Left lung (tissue), 14 donors: ENCODE measurements at places on chromosomes 4 and X. TPM values are rescaled to one million over a fixed set of nuclear protein-coding genes. Genes with fewer than 3 reads are reported as not detected.

Gene TMPRSS11F
- total RNA-seq: not detected

DNA sequence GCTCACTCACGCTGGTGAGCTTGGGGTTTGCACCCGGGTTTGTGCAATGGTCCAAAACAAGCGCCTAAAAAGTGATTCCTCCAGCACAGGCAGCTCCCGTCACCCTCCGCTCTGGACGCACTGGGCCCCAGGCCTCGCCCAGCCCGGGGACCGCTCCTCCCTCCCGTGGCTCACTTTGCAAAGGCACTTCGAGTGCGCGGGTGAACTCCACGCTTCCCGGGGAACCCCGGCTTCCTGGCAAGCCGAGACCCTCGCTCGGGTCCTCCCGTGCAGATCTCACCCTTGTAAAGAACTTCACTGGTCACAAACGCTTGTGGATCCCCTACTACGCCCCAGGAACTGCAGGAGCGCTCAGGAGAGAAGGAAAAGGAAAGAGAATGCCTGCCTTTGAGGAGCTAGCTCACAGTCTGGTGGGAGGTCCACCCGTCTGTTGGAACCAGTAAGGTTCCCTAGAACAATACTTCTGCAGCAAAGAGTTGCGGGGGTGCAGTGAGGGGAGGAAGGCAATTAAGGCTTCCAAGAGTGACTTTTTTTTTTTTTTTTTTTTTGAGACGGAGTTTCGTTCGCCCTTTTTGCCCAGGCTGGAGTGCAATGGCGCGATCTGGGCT lies at the start of gene CTPS2:
Gene CTPS2 (minus strand): TSS at position 122 of the 608 bp plus-strand sequence. CDS start 9,767 bp downstream, outside the sequence.
- no peaks in the 10 kb centered on the region for H3K36me3 ChIP-seq
- peak within 1 kb of the TSS; percentile 54 for H3K4me3 ChIP-seq
- H3K27me3 ChIP-seq: no peaks in the 10 kb centered on the region
- peak within 1 kb of the TSS; percentile 81 for H3K27ac ChIP-seq

Gene PWWP3B
- 0.87 TPM for total RNA-seq

Gene RHOXF1
- not detected for total RNA-seq

Gene STPG2
- total RNA-seq: 0.64 TPM

Gene ANOS1
- total RNA-seq: 85.9 TPM

GRCh38 chrX:129534816-129535578 lies 5.1 kb upstream of the OCRL start:
- no peaks in the 10 kb centered on the region for H3K4me1 ChIP-seq
- H3K27ac ChIP-seq: no peak overlapping the region
- no peaks in the 10 kb centered on the region for H3K27me3 ChIP-seq
- H3K36me3 ChIP-seq: no peaks in the 10 kb centered on the region
- no peak for DNase-seq

GRCh38 chrX:13151828-13152517 lies 107.6 kb upstream of the FAM9C start:
- no peak for DNase-seq
- no peaks in the 10 kb centered on the region for H3K4me1 ChIP-seq
- peak overlapping the region; percentile 67 for H3K27ac ChIP-seq
- no peak overlapping the region for H3K4me3 ChIP-seq

- H3K27me3 ChIP-seq: no peaks in the 10 kb centered on the region
- peaks cover 4% of the 10 kb centered on the region for H3K4me1 ChIP-seq
- no peak overlapping the region for H3K4me3 ChIP-seq
- no peak for DNase-seq
These were observed 16.2 kb downstream of the UBE2K start for GRCh38 chr4:39714166-39714565.

DNA sequence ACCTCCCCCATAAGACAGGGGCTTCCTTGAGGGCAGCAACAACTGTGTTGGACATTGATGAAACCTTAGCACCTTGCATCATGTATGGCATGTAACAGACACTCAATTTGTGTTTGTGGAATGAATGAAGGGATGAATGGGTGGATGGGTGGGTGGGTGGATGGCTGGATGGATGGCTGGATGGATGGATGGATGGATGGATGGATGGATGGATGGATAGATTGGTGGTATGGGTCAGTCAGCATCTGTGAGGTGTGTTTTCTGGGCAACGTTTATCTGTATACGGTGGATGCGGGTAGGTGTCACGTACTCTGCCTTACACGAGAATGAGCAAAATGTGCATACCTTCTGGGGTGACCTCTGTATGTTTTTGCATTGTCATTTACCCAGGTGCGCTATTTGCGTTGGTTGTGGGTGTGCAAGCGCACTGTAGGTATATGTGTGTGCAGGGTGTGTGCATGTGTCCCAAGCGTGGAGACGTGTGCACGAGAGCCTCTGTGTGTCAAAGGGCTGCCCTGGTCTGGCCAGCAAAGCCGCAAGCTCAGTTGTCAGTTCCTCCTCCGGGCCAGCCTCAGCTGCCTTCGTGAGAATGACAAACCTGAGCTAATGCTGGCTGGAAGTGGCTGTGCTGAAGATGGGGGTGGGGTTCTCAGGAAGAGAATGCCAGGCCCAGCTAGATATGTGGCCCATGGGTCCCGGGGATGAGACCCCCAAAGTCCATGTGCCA lies 26.5 kb downstream of the ELF4 start:
- peak; percentile 80 for DNase-seq
- no peak overlapping the region for H3K4me3 ChIP-seq
- H3K27ac ChIP-seq: peak overlapping the region; percentile 81
- H3K36me3 ChIP-seq: no peaks in the 10 kb centered on the region
- H3K4me1 ChIP-seq: peaks cover 78% of the 10 kb centered on the region

Gene MAGEA10
- not detected for total RNA-seq

Gene CENPC
- total RNA-seq: 16.1 TPM

Gene AMER1
- 3.8 TPM for total RNA-seq

DNA sequence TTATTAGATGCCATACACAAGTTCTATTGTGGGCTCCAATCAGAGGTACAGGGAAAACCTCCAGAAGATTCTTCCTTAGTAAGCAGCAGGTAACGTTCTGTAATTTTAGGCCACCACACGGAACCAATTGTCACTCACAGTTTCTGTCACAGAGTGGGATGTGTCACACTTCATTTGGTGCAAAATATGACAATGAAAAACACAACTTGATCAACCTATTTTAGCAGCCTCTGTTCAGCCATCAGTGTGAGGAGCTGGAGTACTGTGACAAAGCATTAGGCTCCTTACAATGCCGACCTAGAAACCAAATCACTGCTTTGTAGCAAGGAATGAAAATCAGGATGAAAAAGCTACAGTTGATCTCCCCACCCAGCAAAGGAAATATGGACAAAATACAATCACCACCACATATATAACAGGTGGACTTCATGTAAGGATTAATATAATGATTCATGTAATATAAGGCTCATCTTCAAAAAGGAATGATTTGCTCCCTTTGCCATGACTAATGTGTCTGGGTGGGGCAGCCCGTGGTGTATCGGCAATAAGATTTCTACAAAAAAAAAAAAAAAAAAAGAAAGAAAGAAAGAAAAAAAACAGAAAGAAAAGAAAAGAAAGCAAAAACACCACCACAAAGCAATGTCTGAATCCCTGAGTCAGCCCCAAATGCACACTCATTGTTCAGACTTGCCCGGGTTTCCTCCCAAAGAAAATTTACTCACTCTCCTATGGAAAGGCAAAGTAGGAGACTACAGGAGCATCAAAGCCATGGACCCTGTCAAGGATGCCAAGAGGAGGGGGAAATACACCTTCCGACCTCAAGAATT lies 36.0 kb downstream of the SLC9A7 start:
- DNase-seq: no peak
- H3K27me3 ChIP-seq: no peaks in the 10 kb centered on the region
- H3K27ac ChIP-seq: no peak overlapping the region
- H3K36me3 ChIP-seq: no peaks in the 10 kb centered on the region

DNA sequence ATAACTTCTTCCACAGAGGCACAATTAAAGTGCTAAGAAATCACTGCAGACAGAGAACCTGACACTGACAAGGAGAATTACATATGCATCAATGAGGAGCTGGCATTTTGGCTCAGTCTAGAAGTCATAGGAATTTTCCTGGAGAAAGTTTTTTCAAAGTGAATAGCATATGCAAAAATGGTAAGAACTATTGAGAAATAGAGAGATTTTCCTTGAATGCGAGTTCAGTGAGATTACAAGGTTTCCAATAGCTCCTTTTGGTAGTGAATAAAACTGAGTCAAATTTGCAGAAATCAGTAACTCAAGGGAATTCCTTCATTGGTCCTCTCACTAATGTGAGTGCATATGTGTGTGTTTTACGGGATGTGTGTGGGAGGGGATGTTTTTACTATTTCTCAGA lies 557.5 kb downstream of the PPARGC1A start:
- no peaks in the 10 kb centered on the region for H3K36me3 ChIP-seq
- no peaks in the 10 kb centered on the region for H3K27me3 ChIP-seq
- H3K27ac ChIP-seq: no peak overlapping the region
- H3K4me1 ChIP-seq: peaks cover 16% of the 10 kb centered on the region
- no peak for DNase-seq
- H3K4me3 ChIP-seq: no peak overlapping the region

Gene MTNR1A
- not detected for total RNA-seq

Gene GPC3
- 62.6 TPM for total RNA-seq

Gene EOLA2
- total RNA-seq: 33.5 TPM
